ENCODE measurements at places on chromosomes 3 and 15.
A peak's percentile ranks its signal among the peaks of the same experiment; 100 is the strongest.

GRCh38 chr3:51099794-51100535 lies 285.1 kb upstream of the MANF start:
- DNase-seq, result peak; percentile 50

- DNase-seq, result no peak
Observed at GRCh38 chr3:88364926-88365325, 215.2 kb downstream of the C3orf38 start.

GRCh38 chr3:81500039-81500438 lies 261.4 kb downstream of the GBE1 start:
- DNase-seq, result no peak

DNA sequence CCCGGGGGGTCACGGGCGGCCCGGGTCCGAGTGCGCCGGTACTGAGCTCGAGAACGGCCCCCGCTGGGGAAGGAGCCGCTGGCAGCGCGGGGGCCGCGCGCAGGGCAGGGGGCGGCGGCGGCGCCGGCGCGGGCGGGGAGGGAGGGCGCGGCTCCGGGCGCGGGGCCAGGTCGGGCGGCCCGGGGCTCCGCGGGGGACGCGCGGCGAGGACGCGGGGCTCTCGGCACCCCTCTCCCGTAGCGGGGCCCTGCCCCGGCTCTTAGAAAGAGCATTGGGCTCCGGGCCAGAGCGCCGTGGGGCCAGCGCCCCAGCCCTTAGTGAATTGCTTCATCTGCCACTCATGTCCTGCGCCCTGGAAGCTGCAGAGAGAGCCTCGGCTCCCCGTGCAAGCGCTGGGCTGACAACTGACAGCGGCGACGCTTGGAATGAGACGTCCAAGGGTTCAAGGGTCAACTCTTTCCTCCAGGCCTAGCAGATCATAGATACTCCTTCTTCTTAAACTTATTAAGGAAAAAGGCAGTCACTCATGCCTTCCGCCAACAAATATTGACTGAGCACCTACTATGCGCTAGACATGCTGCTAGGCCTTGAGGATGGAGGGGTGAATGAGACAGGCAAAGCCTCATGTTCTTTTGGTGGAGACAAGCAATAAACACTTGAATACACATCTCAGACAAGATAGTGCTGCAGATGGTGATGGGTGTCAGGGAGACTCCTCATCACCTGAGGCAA lies 140.8 kb downstream of the SMAD6 start:
- DNase-seq, result peak; percentile 84

DNA sequence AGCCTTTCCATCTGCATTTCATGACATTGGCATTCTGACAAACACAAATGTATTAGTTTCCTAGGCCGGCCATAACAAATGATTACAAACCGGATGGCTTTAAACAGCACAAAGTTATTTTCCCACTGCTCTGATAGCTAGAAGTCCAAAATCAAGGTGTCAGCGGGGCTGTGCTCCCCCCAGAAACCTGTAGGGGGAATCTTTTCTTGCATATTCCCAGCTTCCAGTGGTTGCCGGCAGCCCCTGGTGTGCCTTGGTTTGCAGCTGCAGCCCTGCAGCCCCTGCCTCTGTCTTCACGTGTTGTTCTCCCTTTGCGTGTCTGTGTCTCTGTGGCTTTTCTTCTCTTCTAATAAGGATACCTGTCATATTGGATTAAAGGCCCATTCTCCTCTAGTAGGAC lies 79.0 kb upstream of the CDV3 start:
- no peak for DNase-seq

DNA sequence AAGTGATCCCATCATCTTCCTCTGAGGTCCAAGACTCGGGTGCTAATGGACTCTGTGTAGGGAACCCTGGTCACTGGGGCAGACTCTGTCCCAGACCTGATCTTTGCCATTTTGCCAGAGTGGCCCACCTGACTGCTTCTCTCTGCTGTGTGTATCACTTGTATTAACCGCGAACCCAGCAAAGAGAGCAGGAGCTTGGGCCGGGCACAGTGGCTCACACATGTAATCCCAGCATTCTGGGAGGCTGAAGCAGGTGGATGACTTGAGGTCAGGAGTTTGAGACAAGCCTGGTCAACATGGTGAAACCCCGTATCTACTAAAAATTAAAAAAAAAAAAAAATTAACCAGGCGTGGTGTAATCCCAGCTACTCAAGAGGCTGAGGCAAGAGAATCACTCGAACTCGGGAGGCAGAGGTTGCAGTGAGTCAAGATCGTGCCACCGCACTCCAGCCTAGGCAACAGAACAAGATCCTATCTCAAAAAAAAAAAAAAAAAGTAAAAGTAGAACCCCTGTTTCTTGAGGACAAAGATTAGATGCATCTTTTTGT lies 32.9 kb upstream of the CYP11A1 start:
- DNase-seq, result no peak

- DNase-seq, result no peak
Observed at GRCh38 chr3:127135241-127136023, 57.5 kb upstream of the PRR23E start.

DNA sequence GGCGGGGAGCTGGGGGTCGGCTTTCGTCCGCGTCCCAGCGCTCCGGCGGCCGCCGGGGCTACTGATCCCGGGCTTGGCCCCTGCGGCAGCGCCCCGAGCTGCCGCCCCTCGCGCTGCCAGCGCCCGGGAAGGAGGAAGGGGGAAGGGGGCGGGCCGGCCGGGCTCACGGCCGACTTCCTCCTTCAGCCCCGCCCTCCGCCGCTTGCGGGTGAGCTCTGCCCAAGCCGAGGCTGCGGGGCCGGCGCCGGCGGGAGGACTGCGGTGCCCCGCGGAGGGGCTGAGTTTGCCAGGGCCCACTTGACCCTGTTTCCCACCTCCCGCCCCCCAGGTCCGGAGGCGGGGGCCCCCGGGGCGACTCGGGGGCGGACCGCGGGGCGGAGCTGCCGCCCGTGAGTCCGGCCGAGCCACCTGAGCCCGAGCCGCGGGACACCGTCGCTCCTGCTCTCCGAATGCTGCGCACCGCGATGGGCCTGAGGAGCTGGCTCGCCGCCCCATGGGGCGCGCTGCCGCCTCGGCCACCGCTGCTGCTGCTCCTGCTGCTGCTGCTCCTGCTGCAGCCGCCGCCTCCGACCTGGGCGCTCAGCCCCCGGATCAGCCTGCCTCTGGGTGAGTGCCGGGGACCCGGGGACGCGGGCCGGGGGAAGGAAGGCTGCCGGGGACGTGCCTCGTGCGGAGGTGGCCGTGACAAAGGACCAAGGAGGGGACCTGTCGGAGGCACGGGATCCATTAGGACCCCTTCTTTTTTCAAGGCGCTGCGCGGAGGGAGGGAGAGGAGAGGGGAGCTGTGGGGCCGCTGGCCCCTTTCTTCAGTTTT lies at the start of gene SEMA4B:
Gene SEMA4B (plus strand): TSS at position 201 of the 814 bp plus-strand sequence. CDS start 249 bp downstream, at position 450.
- DNase-seq, result peak; percentile 90

DNA sequence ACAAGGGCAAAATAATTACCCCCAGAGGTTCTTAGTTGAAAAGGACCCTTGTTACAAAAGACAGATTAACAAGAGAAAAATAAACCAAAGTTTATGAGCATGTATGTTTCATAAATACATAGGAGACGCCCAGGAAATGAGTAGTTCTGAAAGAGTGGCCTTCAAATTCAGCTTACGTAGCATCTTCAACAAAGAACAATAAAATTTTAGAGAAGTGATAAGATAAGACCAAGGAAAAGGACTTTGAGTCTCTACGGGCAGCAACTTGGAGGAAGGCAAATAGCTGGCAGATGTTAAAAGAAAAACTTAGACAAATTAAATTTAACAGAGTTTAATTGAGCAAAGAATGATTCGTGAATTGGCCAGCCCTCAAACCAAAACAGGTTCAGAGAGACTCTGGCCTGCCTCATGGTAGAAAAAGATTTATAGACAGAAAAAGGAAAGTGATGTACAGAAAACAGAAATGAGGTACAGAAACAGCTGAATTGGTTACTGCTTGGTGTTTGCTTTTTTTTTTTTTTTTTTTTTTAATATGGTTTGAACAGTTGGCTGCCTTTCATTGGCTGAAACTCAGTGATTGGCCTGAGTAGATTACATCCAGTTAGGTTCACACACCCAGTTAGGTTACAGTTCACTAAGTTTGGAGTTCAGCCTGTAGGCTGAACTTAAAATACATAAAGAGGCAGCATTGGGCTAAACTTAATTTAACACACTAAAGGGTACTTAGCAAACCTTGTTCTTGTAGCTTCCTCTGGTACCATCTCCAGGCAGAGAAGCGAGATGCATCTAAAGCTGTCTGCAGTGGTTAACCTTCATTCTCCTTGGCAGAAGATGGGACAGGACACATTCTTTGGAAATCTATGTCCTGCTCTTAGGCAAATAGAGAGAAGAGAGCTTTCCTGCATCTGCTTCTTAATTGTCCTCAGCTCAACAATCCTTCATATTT lies 23.2 kb downstream of the C2CD4B start:
- DNase-seq, result no peak

DNA sequence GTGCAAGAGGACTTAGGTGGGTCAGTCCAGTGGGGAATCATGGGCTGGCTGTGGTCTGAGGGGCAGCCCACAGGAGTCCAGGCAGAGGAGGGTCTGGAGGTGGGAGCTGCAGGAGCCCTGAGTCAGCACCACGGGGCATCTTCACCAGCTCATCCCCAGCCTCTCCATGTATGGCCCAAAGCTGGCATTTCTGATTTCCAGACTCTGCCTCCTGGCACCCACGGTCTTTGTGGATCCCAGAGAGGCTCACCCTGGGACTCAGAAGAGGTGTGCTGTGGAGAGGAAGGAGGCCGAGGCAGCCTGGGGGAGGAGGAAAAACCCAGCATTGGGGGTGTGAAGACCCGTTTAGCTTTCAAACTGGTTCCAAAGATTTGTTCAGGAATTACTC lies 64.5 kb upstream of the KLF13 start:
- DNase-seq, result no peak
